Left cardiac atrium (tissue), 4 donors: ENCODE measurements at places on chromosomes 1 and 21. TPM values are rescaled to one million over a fixed set of nuclear protein-coding genes. Genes with fewer than 3 reads are reported as not detected.
A peak's percentile ranks its signal among the peaks of the same experiment; 100 is the strongest.

ASCL5 gene
- not detected for total RNA-seq

KRTAP13-2 gene
- not detected for total RNA-seq

RGS13 gene
- total RNA-seq = not detected

CLDN8 gene
- not detected for total RNA-seq

FNDC5 gene
- 74.3 TPM for total RNA-seq

CNIH3 gene
- 0.88 TPM for total RNA-seq

TLR5 gene
- 3.5 TPM for total RNA-seq

ATP1A4 gene
- total RNA-seq = 0.13 TPM

CACNA1E gene
- 0.55 TPM for total RNA-seq

DNA sequence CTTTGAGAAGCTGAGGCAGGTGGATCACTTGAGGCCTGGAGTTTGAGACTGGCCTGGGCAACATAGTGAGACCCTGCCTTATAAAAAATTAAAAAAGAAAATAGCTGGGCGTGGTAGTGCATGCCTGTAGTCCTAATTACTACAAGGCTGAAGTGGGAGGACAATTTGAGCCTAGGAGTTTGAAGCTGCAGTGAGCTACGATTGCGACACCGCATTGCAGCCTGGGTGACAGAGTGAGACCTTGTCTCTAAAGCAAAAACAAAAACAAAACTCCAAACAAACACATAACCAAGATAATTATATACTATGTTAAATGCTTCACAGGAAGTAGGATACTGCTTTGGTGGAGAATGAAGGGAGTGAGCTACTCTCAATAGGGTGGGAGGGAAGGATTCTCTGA is 5.4 kb upstream of the PAFAH2 start:
- no peak for DNase-seq

DNA sequence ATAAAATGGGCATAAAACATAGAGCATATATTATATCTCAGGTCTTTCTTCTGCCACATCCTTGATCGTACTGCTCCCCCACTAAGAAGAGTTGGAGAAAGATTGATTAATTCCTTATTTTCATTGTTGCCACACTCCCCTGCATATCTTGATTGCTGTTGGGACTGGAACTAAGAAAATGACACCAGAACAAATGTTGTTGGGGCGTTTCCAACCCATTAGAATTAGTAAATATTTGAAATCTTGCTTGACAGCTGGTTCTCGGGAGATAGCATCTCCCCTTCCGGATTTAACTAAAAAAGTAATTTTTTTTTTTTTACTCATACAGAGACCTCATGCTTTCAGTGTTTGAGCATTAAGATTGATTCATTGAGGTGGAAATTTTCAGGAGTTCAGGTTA is 493.0 kb upstream of the PLXNA2 start:
- DNase-seq = no peak

- peak; percentile 50 for DNase-seq
Observed at GRCh38 chr1:18583326-18583941, 47.2 kb upstream of the PAX7 start.

DNA sequence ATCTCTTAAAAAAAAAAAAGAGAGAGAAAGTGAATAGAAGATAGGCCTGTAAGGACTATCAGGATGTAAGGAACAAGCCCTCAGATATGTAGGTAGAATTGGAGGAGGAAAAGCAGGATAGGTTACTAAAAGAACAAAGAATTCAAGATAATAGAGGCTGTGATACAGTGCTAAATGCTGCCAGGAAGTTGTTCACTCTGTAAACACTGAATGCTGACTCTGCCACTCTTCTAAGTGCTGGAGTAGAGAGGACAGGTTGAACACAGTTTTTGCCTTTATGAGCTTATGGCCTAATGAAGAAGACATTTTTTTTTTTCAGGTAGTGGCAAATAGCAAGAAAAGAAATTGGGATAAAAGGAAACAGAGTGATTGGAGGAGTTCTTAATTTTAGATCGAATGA is 90.6 kb upstream of the ZNF678 start:
- no peak for DNase-seq

GRCh38 chr1:59292562-59292961 is 4.3 kb upstream of the FGGY start:
- DNase-seq = peak; percentile 42

GRCh38 chr21:25911730-25912401 is 177.1 kb downstream of the GABPA start:
- DNase-seq = no peak

DNA sequence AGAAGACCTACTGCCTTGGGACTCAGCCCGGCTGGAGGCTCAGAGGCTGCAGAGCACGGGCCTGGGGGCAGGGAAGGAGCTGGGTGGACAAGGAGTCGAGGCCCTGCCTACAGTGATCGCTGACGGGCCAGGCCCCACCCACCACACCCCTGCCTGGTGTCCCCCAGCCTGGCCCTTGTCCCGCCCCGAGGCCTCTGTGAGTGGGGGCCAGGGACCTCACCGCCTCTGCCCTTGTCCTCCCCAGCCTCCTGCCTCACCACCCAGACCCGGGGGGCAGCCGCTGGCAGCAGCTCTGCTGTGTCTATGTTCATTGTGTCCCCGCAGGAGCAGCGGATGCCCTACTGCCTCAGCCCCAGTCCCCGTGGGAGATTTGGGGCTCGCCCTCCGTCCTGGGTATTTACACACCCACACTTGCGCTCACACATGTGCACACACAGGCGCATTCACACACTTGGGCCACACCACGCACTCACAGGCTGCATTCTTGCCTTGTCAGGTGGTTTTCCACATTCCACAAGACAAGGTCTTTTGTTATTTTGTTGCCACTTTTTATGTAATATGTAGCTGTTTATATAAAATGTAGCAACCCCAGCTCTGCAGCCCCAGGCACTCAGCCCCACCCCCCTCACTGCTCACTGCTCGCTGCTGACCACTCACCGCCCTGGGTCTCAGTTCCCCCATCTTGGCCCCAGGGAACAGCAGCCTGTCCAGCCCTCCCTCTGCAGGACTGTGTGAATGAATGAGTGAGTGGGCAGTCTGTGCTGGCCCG is 7.3 kb downstream of the PFKL start:
- no peak for DNase-seq

DNA sequence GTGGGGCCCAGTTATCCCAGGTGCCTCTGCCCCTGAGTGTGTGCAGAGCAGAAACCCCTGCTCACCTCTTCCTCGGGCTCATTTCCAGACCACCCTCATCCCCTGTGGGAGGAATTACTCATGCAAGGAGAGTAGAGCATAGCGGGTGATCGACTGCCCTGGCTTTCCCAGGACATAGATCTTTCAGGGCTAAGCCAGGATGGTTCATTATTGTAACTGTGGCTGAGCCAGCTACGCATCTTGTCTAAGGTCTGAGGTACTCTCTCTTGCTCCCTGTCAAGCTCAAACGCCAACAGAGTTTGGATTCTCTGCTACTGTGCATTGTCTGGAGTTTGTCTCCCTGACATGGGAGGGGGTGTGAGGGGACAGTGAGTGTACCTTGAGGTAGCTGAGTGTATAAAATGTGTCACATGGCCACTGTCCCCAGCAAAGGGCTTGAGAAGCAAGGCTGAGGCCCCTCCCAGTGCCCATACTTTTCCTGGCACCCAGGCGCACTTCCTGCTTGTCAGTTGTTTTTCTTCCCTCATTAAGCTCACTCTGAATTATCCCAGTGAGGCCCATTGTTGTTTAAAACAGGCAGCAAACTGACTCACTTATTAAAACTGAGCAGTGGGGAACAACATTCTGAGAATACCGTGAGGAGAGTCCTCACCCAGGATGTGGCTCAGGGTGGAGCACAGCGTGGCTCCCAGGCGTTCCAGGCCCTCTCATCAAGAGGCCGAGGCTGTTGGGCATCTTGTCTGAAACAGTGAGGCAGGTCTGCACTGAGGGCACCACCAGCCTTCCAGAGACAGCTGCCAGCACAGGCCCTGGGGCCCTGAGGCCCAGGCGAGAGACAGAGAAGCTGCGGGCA is 92.9 kb downstream of the LAMC2 start:
- no peak for DNase-seq

- no peak for DNase-seq
Observed at GRCh38 chr1:75736016-75736415, 11.5 kb downstream of the ACADM start.
